Adrenal gland (tissue), 19 donors: ENCODE measurements at places on chromosomes 5 and 9. TPM values are rescaled to one million over a fixed set of nuclear protein-coding genes. Genes with fewer than 3 reads are reported as not detected.
A peak's percentile ranks its signal among the peaks of the same experiment; 100 is the strongest.

The TMEM232 gene
- total RNA-seq = 4.4 TPM

The ELL2 gene
- 7.1 TPM for total RNA-seq

The F2R gene
- total RNA-seq = 51.2 TPM

The HNRNPAB gene
- 117 TPM for total RNA-seq

The ANKRD31 gene
- total RNA-seq = 0.52 TPM

The SAPCD2 gene
- 0.32 TPM for total RNA-seq

The QRFP gene
- total RNA-seq = not detected

The GFI1B gene
- total RNA-seq = not detected

The PCDHGA12 gene
- total RNA-seq = 29.1 TPM

The DPH7 gene
- total RNA-seq = 39.4 TPM

The SLC4A9 gene
- total RNA-seq = not detected

The NR2F1-AS1 gene
- total RNA-seq = 30.8 TPM

The ENG gene
- total RNA-seq = 214 TPM

The TICAM2 gene
- 4.3 TPM for total RNA-seq

The NEUROG1 gene
- not detected for total RNA-seq

GRCh38 chr5:32000731-32001130 lies 173.4 kb downstream of the GOLPH3 start:
- no peak overlapping the region for H3K4me3 ChIP-seq
- no peaks in the 10 kb centered on the region for H3K4me1 ChIP-seq
- no peaks in the 10 kb centered on the region for H3K27me3 ChIP-seq
- no peak overlapping the region for H3K27ac ChIP-seq
- DNase-seq = no peak
- no peaks in the 10 kb centered on the region for H3K36me3 ChIP-seq

DNA sequence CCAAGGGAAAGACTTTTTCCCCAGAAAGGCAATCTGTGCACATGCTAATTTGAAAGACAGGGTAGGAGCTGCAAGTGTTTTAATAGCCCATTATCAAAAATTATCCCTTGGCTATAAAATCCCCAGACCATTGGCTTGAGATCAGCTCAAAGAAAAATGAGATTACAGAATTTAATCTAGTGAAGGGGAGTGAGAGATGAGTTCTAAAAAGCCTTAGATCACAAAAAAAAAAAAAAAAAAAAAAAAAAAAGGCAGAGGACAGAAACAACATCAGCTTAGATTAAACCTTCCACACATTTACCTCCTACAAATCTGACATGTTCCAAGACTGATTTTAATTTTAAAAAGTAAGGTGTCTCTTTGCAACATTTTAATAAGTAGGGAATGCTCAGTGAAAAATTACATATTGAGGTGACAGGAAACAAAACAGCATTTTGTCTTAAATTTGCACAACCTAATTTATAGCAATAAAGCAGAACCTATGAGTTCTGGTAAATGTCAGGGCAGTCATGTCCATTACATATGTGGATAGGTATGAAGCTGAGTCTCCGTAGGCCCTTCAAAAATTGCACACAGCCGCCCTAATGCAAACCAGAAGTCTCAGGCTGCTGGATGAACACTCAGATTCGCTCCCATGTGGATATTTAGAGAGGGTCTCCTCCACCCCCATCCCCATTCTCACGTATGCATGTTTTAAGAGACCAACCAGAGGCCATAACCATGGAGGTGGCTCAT lies 43.4 kb downstream of the NFIB start:
- H3K4me3 ChIP-seq = no peak overlapping the region
- no peaks in the 10 kb centered on the region for H3K27me3 ChIP-seq
- H3K36me3 ChIP-seq = no peaks in the 10 kb centered on the region

- H3K4me3 ChIP-seq = no peak overlapping the region
- H3K27me3 ChIP-seq = no peaks in the 10 kb centered on the region
- no peak overlapping the region for H3K27ac ChIP-seq
- H3K36me3 ChIP-seq = no peaks in the 10 kb centered on the region
These were observed 97.9 kb downstream of the COL23A1 start for GRCh38 chr5:178492278-178492677.

DNA sequence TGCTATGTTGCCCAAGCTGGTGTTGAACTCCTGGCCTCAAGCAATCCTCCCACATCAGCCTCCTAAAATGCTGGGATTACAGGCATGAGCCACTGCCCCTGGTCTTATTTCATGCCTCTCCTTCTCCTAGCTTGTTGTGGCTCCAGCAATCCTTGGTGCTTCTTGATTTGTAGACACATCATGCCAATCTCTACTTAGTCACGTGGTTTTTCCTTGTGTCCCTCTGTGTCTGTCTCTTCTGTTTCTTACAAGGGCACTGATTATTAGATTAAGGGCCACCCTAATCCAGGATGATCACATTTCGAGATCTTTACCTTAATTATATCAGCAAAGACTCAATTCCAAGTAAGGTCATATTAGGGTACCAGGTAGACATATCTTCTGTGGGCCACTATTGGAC lies 9.2 kb upstream of the IL31RA start:
- H3K27ac ChIP-seq = no peak overlapping the region
- no peaks in the 10 kb centered on the region for H3K36me3 ChIP-seq
- H3K4me3 ChIP-seq = no peak overlapping the region
- no peak for DNase-seq
- H3K4me1 ChIP-seq = no peaks in the 10 kb centered on the region

DNA sequence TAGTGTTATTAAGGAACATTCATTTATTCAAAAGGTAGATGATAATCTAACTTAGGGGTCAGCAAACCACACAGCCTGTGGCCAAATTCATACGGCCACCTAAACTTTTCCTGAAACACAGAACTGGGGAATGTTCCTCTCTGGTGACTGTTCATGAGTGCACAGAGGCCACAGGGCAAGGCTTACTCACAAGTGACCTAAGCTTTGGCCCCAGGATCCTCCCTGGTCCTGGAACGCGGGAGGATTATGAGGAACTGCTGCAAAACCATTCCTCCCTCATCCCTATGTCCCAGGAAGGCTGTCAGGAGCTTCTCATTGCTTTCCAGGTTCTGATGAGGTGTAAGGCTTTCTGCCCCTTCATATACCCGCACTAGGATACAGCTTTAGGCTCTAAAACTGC lies 397.6 kb downstream of the SEMA5A start:
- H3K4me1 ChIP-seq = no peaks in the 10 kb centered on the region
- no peak overlapping the region for H3K27ac ChIP-seq
- DNase-seq = no peak
- no peaks in the 10 kb centered on the region for H3K27me3 ChIP-seq

DNA sequence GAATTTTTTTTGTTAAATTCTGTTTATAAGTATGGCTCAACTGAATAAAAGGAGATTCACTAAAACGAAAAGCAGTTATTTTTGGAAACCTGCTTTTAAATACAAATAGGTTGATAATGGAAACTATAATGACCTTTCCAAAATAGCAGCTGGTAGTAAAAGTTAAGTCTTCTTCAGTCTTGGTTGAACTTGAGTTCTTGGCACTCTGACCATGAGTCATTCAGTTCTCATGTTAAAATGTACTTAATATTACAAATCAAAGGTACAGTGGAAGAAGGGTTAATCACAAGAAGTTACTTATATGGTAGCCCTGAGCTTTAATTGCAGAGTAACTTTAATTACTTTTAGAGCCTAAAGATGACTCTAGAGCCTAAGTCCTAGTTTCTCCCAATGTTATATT lies 62.1 kb downstream of the KLF9 start:
- no peak overlapping the region for H3K27ac ChIP-seq
- no peaks in the 10 kb centered on the region for H3K27me3 ChIP-seq
- peaks cover 9% of the 10 kb centered on the region for H3K4me1 ChIP-seq
- H3K36me3 ChIP-seq = peaks cover 19% of the 10 kb centered on the region
- no peak overlapping the region for H3K4me3 ChIP-seq
- DNase-seq = no peak

- no peaks in the 10 kb centered on the region for H3K36me3 ChIP-seq
- no peak overlapping the region for H3K4me3 ChIP-seq
- no peaks in the 10 kb centered on the region for H3K27me3 ChIP-seq
- DNase-seq = no peak
- no peak overlapping the region for H3K27ac ChIP-seq
These were observed 48.0 kb upstream of the NEK6 start for GRCh38 chr9:124209774-124210173.

DNA sequence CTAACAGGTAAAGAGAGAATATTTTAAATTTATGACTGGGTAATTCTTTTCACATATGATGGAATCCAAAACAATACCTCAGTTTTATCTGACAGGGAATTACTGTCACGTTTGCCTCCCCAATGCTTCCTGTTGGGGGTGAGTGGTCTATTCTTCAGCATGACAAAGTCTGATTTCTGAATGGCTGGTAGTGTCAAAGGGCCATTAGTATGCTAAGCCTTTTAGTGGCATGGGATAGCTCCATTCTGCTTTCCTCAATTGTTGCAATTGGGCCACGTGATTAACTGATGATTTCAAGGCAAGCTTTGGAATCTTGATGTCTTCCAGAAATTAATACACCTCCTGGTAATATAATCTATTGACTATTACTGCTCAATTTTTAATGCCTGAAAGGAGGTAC lies 14.7 kb upstream of the NDUFS4 start:
- no peak overlapping the region for H3K27ac ChIP-seq
- no peak overlapping the region for H3K4me3 ChIP-seq
- no peaks in the 10 kb centered on the region for H3K4me1 ChIP-seq

DNA sequence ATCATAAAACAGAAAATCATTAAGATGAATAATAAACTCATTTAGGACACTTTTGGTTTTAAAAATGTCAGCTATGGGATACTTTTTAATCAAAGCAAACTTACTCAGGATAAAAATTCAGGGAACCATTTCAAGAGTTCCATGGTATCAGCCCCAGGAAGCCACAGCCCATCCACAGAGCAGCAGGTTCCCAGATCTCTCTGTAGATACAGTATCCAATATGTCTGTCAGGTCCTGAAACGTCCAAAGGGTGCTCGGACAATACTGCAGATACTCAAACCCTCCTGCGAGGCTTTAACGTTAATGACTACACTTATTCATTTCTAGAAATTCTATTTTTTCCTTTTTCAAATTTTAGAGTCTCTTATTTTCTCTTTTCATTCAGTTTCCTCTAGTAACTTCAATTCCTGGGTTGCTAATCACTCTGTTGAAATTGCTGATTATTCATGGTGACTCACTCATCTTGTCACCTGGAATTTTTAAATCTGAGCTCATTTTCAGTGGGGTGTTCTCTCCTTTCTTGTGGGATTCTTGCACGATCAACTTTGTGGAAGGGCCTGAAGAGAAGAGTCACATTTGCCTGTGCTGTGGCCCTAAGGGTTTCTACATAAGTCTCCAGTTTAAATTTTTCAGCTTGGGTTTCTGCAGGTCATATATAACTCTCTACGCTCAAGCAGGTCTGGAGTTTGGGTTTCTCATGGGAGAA lies 435.8 kb downstream of the CTNND2 start:
- no peaks in the 10 kb centered on the region for H3K27me3 ChIP-seq
- H3K36me3 ChIP-seq = no peaks in the 10 kb centered on the region
- no peak for DNase-seq
- no peak overlapping the region for H3K27ac ChIP-seq
- H3K4me3 ChIP-seq = no peak overlapping the region

DNA sequence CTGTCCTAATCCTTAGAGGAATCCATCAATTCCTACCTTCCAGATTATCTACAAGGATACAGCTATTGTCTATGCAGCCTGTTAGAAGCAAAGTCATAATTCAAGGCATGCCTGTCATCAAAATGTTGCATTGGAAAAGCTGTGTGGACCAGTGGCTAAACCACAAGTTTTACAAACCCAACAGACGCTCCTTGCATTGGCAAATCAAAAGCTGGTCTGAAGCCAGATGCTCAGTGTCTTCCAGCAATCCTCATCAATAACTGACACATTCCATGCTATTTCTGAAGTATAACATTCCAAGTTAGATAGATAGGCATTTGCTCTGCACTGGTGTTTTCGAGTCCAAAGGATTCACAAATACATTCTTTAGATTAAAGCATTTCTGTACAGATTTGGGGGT lies 213.6 kb downstream of the EBF1 start:
- no peaks in the 10 kb centered on the region for H3K36me3 ChIP-seq
- DNase-seq = no peak
- H3K27me3 ChIP-seq = no peaks in the 10 kb centered on the region
- H3K4me1 ChIP-seq = no peaks in the 10 kb centered on the region

DNA sequence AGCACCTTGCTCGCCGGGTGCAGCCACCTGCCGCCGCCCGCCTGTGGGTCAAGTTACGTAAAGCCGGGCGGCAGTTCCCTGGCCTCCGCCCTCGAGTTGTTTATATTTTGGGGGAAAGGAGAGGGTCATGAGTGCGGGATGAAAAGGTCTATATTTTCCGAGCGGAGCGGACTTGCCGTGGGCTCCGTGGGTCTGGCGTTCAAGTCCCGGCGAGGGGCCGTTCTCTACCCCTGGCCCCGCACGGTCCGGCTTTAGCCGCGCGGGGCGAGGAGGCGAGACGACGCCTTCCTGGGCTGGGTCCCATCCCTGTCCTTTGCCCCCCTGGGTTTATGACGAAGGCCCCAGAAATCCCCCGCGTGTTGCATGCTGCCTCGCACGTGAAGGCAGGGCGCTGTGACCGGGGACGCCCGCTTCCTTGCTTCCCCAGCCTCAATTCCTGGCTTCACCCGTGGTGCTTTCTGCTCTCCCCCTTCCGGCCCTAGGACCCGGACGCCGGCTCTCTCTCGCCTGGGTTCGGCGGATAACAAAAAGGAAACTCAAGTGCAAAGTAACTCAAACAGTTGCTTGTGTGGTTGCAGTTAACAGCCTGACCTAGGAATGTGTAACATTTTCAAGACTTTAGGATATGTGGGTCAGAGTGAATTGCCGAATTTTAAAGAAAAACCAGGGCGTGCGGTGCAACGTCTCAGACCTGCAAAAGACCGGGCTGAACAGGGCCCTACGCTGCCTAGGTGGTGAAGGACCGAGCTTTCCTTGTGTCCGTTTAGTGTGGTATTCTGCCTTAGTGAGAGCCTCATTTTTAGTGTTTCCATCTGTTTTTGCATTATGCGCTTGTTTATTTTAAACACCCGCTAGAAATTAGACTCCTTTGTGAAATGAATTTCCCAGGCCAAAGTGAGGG lies 810 bp downstream of the VPS13A start:
- no peaks in the 10 kb centered on the region for H3K36me3 ChIP-seq
- H3K4me1 ChIP-seq = no peaks in the 10 kb centered on the region
- H3K27me3 ChIP-seq = no peaks in the 10 kb centered on the region
- peak overlapping the region; percentile 43 for H3K4me3 ChIP-seq

GRCh38 chr5:72256536-72256935 lies 63.5 kb downstream of the MRPS27 start:
- no peaks in the 10 kb centered on the region for H3K4me1 ChIP-seq
- no peak overlapping the region for H3K4me3 ChIP-seq
- H3K27ac ChIP-seq = no peak overlapping the region
- H3K27me3 ChIP-seq = no peaks in the 10 kb centered on the region

GRCh38 chr5:96969366-96969765 lies 33.5 kb downstream of the LNPEP start:
- H3K27ac ChIP-seq = no peak overlapping the region
- H3K27me3 ChIP-seq = no peaks in the 10 kb centered on the region
- peaks cover 23% of the 10 kb centered on the region for H3K4me1 ChIP-seq
- H3K4me3 ChIP-seq = no peak overlapping the region

GRCh38 chr5:133952729-133953567 lies 15.5 kb downstream of the C5orf15 start:
- no peak overlapping the region for H3K27ac ChIP-seq
- peak; percentile 75 for DNase-seq
- H3K27me3 ChIP-seq = no peaks in the 10 kb centered on the region
- H3K4me1 ChIP-seq = no peaks in the 10 kb centered on the region
- no peaks in the 10 kb centered on the region for H3K36me3 ChIP-seq

- H3K27ac ChIP-seq = no peak overlapping the region
- no peaks in the 10 kb centered on the region for H3K27me3 ChIP-seq
- peaks cover 44% of the 10 kb centered on the region for H3K36me3 ChIP-seq
- DNase-seq = no peak
- H3K4me1 ChIP-seq = peaks cover 23% of the 10 kb centered on the region
- no peak overlapping the region for H3K4me3 ChIP-seq
These were observed 4.5 kb downstream of the ST6GALNAC4 start for GRCh38 chr9:127912296-127912695.

- no peak overlapping the region for H3K4me3 ChIP-seq
- no peaks in the 10 kb centered on the region for H3K27me3 ChIP-seq
- H3K4me1 ChIP-seq = no peaks in the 10 kb centered on the region
- no peak overlapping the region for H3K27ac ChIP-seq
- H3K36me3 ChIP-seq = no peaks in the 10 kb centered on the region
- no peak for DNase-seq
These were observed 81.4 kb downstream of the SHC3 start for GRCh38 chr9:89097219-89097618.
